ENCODE measurements at places on chromosomes 7 and 10. TPM values are rescaled to one million over a fixed set of nuclear protein-coding genes. Genes with fewer than 3 reads are reported as not detected.

DNA sequence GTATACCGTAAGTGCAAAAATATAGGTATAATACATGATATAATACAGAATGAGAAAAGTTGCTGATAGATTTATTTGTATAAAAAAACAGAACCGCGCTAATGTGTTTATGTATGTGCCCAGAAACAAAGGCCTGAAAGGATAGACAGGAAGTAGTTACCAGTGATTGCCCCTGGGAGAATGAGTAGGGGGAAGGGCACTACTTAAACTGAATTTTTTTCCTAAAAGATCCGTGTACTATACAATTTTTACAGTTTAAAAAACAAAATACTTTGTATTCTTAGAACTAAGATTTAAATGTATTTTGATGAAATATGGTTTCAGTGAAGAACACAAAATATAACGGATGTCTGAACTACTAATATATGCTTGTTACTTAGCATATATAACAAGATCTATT lies 2.9 kb downstream of the IPMK start:
- peak; percentile 53 for DNase-seq

DNA sequence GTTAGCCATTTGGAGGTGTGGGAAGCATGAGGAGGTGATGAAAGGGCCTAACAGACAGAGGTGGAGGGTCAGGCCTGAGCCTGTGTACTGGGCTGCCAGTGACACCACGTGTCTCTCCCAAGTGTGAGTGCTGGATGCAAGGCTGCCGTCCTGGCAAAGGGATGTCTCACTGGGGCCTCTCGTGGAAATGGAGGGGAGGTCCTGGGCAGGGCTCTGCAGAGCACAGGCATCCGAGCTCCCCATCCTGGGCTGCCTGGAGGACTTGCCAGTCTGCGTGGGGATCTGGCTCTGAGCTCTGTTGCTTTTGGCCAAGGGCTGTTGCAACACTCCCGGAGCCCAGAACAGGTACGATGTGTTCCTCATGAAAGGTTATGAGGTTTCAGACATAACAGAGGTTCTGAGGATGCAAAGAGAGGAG lies 77.3 kb downstream of the GRK5 start:
- DNase-seq = no peak

GRCh38 chr7:45580053-45580872 lies 6.1 kb downstream of the ADCY1 start:
- peak; percentile 80 for DNase-seq

GRCh38 chr7:101581891-101582290 lies 47.2 kb downstream of the MYL10 start:
- no peak for DNase-seq

- no peak for DNase-seq
Measured at GRCh38 chr10:111243126-111243525, 166.3 kb downstream of the ADRA2A start.

DNA sequence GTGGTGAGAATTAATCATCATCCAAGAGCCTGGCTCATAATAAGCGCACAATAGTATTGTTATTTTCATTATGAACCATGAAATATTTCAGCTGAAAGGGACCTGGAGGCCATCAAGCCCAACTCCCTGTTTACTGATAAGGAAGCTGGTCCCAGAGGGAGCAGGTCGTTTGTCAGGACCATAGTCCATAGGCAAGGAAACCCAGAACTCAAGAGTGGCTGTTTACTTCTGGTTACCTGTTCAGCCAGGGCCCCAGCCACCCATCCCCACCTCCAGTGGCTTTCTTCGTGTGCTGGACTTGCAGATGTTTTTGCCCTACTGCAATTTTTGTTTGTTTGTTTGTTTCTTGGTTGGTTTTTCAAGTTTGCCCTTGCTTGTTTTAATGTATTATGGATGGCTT lies 152.0 kb downstream of the TPST1 start:
- DNase-seq = no peak

GRCh38 chr10:50917486-50917885 lies 32.1 kb upstream of the A1CF start:
- DNase-seq = no peak

GRCh38 chr10:63520500-63521415 lies at the start of gene REEP3:
REEP3 (plus strand) TSS chr10:63521401; CDS start chr10:63521546, 145 bp downstream.
- DNase-seq = peak; percentile 91

- DNase-seq = peak; percentile 100
Measured at GRCh38 chr7:36389371-36390198, at the start of gene ANLN. ANLN (plus strand) TSS chr7:36389862; CDS start chr7:36390027, 165 bp downstream.

DNA sequence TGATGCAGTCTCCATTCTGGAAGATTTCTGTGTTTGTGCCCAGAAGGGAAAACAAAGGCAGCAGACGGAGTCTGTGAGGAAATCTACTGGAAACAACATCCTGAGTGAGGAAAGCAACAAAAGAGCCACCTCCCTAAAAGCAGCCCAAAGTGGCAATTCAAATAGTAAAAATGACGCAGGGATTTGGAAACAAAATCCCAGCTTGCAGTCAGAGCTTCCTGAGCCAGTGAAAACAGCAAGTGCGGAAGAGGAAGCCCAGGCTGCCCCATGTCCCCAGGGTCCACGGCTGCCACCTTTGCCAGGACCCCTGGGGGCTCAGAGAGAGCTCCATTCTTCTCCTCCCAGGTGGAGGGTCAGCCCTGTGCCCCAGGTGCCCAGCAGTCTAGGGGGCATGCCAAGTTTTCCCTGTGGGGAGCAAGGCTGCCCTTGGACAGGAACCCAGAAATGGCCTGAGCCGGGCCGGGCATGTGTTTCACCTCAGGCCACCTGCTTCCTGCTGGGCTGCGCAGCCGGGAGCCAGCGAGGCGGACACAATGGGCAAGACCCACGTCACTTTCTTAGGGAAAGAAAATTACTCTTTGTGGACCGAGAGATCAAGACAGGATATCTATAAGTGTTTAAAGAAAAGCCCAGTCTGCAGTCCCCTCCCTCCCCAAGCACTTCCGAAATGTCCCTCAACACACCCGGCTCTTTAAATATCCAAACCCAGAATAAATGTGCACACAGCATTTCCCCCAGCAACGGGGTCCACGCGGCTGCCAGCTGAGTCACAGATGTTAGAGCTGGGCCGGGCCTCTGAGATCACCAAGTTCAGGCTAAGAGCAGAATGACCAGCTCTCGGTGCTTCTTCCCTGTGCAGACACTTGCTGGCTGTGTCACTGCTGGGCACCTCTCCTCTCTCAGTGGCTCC lies 231.1 kb downstream of the ARHGAP12 start:
- DNase-seq = peak; percentile 30

DNA sequence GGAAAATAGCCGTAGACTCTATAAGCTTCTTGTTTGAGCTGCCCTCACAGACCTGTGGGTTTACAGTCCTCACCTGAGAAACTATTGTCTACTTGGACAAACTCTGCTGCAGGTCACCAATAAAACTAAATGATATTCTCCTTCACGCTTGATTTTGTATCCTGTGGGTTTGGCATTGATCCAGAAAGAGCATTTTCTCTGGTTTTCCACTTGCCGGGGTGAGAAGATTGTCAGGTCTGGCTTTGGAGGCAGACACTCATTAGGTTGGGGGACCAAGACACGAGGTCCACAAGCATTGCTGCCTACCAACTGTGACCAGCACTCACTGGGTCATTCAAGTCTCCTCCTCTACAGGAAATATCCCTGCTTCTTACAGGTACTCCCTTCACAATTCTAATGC lies 68.5 kb downstream of the CDC14C start:
- DNase-seq = no peak

- DNase-seq = no peak
Measured at GRCh38 chr10:26000971-26001370, 66.9 kb downstream of the MYO3A start.

GRCh38 chr10:122850705-122851640 lies 5.3 kb upstream of the CUZD1 start:
- no peak for DNase-seq

DNA sequence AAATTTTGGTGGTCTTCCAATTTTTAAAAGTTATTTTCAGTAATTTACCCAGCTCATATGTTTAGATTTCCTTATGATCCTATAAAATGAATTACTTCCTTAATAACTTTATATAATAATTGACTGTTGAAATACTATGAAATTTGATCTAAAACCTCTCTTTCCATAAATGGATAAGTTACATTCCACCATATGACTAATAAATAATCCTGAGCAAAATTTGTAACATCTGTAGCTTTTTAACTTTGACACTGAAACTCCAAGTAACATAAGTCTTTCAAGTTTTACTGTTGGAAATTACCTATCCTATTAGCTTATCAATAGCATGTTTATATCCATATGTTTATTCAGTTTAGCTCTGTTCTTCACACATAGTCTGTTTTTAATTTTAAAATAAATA lies 85.3 kb downstream of the HECTD2 start:
- DNase-seq = no peak

GRCh38 chr7:129569811-129570215 lies 41.7 kb upstream of the NRF1 start:
- DNase-seq = no peak

GRCh38 chr7:12210179-12211053 lies 678 bp upstream of the TMEM106B start:
- DNase-seq = peak; percentile 16

DNA sequence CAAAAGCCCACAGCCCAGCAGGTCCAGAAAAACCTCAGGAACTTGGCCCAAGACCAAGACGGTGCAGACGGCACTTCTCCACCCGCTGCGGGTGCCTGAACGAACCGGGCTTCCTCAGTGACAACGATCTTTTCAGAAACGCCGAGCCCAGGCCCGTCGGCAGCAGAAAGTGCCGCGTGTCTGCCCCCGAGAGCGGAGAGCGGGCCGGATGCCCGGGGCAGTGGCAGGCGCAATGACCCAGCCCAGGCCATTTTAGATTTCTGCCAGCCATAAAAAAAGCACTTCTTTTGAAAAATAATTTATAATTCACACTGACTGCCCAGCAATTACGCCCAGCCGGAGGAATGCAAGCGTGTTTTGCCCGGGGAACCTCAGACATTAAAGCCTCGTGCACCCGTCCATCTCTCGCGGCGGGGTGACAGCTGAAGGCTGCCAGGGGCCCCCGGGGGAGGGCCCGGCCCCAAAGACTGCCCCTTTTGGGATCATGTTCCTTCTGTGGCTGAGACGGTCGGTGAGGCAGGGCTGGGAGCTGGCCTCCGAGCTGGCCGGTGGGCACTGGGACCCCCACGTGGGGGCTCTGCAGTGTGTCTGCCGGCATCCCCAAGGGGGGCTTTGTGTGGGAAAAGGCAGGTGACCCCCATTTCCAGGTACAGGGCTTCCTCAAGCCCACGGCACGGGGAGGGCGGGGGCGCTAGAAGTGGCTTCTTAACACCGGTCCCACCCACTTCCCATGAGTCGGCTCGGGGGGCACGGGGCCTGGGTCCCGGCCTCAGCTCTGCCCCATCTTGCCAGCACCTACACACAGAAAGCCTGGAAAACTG lies 71.3 kb upstream of the PDGFA start:
- no peak for DNase-seq

DNA sequence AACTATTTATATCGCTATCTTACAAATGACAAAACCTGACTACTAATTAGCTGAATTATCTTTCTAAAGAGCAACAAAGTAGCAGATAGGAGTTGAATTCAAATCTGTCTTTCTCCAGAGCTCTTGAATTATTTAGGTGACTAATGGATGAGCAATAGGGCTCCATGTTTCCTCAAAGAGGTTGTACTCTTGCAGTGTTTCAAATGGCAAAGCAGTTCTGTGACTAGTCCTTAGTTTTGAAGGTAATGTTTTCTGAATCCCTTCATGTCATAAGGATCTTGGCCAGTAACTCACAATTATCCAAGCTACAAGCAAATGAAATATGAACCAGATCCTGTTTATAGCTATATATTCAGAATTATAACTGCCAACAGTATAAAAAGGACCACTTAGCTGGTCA lies 999.7 kb downstream of the NRG3 start:
- DNase-seq = no peak

DNA sequence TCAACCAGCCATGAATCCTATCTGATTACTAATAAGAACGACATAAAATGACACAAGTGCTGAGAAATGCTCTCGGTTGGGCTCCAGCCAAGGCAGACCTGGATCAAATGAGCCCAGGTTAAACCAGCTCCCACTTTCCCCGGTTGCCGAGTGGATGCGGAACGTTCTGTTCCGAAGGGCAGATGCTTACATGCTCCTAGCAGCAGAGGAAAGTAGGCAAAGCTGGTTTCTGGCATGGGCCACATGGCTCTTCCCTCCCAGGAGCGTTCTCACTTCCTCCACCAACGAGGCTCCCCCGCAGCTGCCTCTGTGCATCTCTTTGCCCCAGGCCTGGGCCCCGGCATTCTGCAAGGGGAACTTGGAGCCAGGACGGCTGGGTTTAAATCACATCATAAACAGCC lies 61.8 kb upstream of the SDK1 start:
- no peak for DNase-seq

DNA sequence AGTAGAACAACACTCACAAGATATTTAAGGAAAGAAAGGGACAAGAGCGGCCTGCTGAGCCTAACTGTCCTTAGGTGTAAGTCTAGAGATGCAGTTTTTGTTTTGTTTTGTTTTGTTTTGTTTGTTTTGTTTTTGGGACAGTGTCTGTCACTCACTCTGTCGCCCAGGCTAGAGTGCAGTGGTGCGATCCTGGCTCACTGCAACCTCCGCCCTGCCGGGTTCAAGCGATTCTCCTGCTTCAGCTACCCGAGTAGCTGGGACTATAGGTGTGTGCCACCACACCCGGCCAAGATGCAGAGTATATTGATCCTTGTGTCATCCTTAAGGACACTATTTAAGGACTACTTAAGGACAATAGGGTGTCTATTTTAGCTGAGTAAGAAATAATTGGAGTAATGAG lies 84.1 kb upstream of the PARD3 start:
- no peak for DNase-seq

DNA sequence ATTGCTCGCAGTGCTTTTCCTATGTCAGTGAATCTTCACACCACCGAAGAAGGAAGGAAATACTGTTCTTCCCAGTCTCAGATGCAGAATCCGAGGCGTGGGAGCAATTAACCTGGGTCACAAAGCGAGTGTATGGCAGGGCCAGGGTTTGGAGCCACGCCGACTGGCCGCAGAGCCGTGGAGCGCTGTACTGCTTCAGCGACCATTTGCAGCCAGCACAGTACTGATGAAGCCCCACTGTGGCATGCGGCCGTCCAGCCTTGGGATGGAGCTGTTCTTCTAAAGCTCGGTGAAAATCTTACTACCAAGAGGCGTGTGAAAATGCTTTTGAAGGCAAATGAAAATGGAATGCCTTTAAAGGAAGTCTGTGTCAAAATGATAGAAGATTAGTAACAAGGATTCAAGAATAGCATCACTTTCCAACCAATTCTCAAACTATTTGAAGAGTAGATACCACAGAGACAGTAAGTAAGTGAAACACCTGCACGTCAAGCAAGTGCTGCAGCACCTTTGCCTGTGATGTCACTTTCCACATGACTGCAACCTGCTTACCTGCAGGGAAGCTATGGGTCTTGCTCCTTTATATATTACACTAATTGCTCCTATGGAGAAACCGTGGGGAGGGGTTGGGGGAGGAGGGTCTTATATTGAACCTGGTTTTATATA lies 4.9 kb downstream of the PPP2R2D start:
- DNase-seq = no peak

- DNase-seq = no peak
Measured at GRCh38 chr7:50321487-50322067, 17.1 kb downstream of the IKZF1 start.

GRCh38 chr10:4241724-4242345 lies 456.8 kb upstream of the KLF6 start:
- DNase-seq = no peak

FASTK gene
- 125 TPM for polyA plus RNA-seq

SPDYE5 gene
- polyA plus RNA-seq = not detected

ADO gene
- polyA plus RNA-seq = 8.2 TPM

LRRN3 gene
- 2.1 TPM for polyA plus RNA-seq

HKDC1 gene
- polyA plus RNA-seq = 0.06 TPM

FRAT2 gene
- polyA plus RNA-seq = 2.4 TPM

SPDYE8 gene
- polyA plus RNA-seq = not detected

SPACDR gene
- polyA plus RNA-seq = 0.93 TPM

BTBD16 gene
- polyA plus RNA-seq = not detected

NANOS1 gene
- 0.86 TPM for polyA plus RNA-seq

KIAA1217 gene
- polyA plus RNA-seq = 7.2 TPM

TMEM273 gene
- not detected for polyA plus RNA-seq

PNLIPRP2 gene
- not detected for polyA plus RNA-seq

H2BK1 gene
- polyA plus RNA-seq = not detected

SUGCT gene
- polyA plus RNA-seq = 53.7 TPM
